Stimulated activated CD4-positive, alpha-beta T cell treated with anti-CD3 and anti-CD28 coated beads, Interleukin-12 subunit alpha, Interleukin-12 subunit beta, amount 100 ng/mL, for 4 hours (primary cell): ENCODE measurements at places on chromosomes 3 and 15.

DNA sequence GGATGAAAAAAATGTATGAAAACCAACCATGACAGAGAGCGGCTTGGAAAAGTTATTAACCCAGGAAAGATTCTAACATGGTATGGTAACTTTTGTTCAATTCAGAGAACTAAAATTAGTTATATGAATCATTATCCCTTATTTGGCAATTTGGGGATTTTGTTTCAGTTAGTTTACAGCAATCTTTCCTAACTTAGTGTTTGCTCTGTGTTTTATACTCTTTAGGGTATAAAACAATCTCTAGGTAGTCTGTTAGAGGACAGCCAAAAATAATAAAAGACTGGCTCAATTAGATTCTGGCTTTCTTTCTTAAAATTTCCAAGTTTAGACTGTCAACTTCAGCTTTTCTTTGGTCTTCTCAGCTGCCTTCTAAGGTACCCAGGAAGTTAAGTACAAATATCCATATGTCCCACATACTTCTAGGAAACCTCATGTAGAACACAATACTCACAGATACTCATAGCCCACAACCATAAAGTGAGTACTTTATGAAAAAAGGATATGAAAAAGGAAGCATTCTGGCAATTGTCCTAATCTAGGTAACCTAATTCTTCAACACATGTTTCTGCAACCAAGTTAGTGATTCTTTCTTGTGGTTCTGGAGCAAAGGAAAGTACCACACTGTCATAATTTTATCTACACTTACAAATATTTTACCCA lies 849.3 kb downstream of the ROBO1 start:
- no peak for DNase-seq

- no peak for DNase-seq
These were observed 63.6 kb upstream of the THBS1 start for GRCh38 chr15:39517122-39517855.

- no peak for DNase-seq
These were observed 93.8 kb downstream of the ADAMTSL3 start for GRCh38 chr15:83747718-83748110.

GRCh38 chr3:54034971-54035370 lies 87.4 kb upstream of the CACNA2D3 start:
- DNase-seq = no peak

DNA sequence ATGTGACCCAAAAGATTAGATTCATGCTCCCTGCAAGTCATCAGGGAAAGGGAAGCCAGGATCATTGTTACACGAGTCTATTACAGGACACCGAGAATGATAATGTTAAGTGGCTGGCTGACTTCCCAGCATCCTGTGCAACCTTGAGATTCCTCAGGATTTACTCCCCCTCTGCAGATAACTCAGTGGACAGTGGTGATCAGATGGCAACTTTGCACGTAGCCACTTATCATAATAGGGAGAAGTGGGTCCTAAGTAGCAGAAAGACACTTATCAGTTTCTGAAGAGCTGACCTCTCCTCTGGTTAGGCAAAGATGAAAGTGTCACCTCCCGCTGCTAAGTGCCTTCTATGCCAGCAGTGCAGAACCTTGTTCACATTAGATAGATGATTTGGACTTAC lies 6.7 kb upstream of the TMPRSS7 start:
- DNase-seq = no peak

- DNase-seq = no peak
These were observed 733.4 kb downstream of the TUSC7 start for GRCh38 chr3:117443014-117443413.

DNA sequence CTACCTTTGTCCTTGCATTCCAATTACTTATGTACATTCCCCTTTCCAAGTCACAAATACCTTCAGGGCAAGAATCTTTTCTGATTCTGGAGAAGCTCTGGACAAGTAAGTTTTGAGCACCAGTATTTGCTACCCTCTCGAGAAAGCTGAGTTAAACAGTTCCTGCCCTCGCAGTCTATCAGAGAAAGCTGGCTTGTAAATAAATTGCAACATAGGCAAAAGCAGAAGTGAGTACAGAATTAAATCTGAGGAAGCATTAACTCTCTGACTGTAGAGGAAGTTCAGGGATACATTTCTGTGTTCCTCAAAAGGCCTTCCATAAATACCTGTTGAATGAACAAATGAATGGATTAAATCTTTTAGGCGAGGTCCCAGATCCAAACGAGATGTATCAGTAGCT lies 1.2 kb downstream of the OSBPL11 start:
- no peak for DNase-seq

DNA sequence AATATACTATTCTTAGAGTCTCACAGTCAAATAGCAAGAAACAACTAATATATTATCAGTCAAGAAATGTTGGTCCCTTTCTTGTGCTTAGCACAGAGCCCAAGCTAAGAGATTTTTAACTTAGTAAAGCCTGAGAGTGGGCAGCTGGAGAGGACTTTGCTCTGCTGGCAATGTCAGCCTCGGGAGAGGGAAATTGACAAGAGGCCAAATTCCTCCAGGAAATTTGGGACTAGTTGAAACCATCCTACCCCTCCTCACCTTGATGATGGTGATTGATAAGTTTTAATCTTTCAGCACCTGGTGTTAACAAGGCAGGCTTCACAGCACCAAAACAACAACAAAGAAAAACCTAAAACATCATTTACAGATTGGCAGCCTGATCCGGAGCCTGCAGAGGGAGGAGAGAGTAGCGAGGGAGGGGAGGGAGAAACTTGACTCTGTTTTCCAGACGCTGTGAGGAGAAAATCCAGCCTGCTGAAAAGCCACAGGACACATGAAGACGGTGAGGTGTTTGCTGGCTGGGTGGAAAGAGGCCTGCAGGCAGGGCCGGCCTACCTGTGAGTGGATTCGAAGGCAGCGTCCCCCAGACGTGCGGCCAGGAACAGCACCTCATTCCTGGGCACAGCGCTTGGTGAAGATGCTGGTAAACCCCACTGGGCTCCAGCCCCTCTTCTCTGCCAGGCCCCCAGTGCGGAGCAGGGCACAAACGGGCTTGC lies 150.9 kb downstream of the LRRC28 start:
- DNase-seq = no peak

GRCh38 chr3:105829871-105830622 lies 38.8 kb downstream of the CBLB start:
- no peak for DNase-seq

DNA sequence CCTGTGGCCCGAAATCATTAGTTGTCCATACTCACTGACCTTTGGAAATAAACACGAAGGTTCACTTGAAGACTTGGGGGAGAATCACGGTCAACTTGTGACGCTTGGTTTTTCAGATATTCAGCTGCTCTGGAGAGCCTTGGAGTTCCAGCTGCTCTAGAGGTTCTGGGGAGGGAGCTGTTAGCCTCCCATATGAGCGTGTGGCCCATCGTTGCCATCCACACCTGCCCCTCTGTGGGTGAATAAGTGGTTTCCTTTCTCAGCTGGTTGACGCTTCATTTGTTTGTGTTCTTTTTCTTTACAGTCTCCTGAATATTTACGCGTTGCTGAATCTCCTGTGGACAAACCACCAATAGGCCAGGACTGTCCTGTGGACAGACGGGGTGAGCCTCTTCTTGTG lies 35.6 kb downstream of the APBA2 start:
- no peak for DNase-seq

GRCh38 chr3:37544869-37545352 lies 316.8 kb upstream of the CTDSPL start:
- DNase-seq = no peak

DNA sequence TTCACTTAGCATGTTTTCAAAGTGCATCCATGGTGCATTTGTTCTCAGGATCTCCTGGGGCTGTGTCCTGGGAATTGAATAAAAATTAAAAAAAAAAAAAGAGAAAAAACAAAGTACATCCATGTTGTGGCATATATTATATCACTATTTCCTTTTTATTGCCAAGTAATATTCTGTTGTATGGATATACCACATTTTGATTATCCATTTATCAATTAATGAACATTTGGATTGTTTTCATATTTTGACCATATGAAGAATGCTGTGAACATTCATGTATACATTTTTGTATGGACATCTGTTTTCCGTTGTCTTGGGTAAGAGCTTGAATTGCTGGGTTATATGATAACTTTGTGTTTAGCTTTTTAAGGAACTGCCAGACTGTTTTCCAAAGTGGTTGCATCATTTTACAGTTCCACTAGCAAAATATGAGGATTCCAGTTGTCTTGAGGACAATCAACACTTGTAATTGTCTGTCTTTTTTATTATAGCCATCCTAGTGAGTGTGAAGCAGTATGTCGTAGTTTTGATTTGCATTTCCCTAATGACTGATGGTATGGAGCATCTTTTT lies 44.5 kb downstream of the CTDSPL2 start:
- DNase-seq = no peak

DNA sequence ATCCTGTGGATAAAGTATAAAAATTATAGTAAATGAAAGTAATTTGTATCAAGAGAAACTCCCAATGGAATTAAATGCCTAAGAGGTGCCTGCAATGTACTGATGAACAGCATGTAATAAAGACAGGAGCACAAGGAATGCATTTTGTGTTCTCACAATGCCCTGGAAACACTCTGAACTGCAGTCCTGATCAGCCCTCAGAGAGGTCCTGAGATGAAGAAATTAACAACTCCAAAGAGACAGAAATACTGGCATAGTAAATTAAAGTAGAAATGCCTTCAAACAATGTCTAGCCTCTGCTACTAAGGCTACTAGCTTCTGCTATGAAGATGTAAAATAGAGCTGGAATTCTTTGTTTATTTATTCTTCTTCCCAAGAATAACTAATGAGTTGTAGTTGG lies 59.9 kb downstream of the CFAP20DC start:
- no peak for DNase-seq

DNA sequence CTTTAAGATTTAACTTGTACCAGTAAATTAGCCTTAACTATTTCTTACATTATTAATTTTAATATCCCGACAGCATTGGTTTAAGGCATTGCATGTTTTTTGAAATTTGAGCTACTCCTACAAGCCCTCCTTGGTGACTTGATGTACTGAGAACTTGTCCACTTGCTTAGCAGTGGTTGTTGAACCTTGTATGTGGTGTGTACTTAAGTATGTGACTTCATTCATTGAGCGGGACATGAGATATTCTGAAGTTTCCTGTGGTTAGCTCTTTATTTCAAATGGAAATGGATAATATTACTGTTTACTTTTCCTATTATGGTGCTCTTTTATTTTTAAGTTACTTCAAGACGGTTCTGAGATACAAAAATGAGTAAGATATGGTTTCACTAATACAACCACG lies 3.6 kb upstream of the COL6A5 start:
- DNase-seq = no peak

DNA sequence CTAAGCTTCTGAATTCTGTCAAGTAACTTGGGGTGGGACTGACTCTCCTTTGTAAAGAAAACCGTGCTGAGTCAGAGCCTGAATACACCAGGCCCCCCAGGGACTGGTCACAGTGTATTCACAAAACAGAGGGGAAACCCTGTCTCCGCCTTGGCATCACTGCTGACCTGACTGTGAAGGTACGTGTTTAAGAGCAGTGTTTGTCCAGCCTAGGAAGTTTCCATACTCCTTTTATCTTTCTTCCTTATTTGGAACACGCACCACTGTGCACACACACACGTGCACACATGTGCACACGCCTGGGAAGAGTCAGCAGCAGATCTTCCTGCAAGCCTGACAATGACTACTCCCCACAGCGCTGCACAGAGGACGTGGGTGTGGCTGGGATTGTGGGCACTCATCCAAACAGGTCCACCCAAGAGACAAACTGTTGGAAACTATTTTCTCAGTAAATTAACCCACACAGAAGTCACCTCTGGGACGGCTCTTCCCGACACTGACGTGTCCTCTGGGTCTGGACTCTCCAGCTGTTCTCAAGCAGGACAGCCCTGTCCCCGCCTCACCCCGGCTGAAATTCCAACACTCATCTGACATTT lies 87.7 kb downstream of the ATP10A start:
- no peak for DNase-seq

- no peak for DNase-seq
These were observed 1.6 kb upstream of the PLCL2 start for GRCh38 chr3:16883057-16883722.

DNA sequence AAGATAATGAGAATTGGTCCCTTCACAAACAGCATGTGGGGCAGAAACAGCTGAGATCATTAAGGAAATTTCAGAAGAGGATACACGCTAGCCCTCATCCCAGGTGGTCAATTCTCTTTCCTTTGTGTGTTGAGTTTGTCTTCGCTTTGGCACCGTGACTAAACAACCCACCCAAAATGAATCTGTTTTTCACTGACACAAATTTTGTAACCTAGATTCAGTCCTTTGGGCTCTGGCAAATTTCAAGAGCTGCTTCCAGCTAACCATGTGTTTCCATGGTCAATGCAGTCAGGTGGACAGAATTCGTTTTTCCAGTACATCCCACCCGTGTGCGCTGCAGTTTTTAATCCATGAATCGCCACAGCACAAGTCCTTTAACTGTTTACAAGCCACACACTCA lies 435.4 kb downstream of the WDR72 start:
- DNase-seq = no peak

DNA sequence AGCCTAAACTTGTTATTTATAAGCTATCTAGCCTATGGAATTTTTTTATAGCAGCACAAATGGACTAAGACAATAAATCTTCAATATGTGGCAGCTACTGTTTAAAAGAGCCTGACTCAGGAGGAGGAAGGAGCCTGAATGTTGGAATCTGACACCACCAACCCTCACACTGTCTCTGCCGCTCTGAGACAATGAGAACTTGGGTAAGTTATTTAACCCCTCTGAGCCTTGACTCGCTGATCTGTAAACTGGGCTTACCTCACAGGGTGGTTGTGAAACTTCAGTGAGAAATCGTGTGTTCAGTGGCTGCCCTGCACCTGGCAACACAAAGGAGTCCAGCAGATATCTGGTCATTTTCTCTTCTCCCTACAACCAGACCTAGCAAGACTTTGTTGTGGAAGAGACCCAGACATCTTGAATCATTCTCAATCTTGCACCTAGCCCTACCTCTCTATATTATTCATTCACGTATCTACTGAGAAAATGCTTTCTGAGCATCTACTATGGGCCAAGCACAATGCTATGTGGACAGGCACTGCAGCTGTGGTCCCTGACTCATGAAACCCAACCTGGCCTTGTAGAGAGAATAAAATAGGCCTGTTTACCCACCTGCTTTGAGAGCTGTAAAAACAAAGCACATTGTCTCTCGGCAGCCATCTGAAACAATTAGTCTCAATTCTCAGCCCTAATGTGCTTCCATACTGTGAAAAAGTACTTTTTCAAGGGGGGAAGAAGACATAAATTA lies 81.9 kb upstream of the SLC25A36 start:
- DNase-seq = no peak

DNA sequence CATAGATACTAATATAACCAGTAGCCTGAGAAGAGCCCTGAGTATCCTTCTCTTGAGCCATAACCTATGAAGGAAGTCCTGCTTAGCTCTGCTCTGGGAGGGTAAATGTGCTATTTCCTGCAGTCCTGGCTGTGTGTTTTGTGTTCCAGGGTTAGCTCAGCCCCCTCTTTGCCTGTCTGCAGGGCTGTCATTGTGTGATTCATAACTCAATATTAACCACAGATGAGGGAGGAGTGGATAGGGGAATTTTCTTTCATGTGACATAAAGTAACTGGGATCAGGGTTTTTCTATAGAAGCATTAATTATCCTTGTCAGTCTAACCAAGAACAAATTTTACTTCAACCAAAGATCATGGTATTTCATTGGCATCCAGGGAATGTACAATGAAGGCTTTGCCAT lies 183.3 kb upstream of the ZBTB20 start:
- DNase-seq = no peak

GRCh38 chr3:68984011-68984530 lies 29.4 kb downstream of the EOGT start:
- no peak for DNase-seq

- DNase-seq = no peak
These were observed 25.5 kb downstream of the FAM174B start for GRCh38 chr15:92629975-92630626.
